Peyer's patch (tissue), 4 donors: ENCODE measurements at places on chromosomes 5 and 9. TPM values are rescaled to one million over a fixed set of nuclear protein-coding genes. Genes with fewer than 3 reads are reported as not detected.

GRCh38 chr5:111929867-111930266, 172.9 kb upstream of the NREP start:
- no peaks in the 10 kb centered on the region for H3K4me1 ChIP-seq
- no peak for DNase-seq
- H3K27me3 ChIP-seq: no peaks in the 10 kb centered on the region
- H3K27ac ChIP-seq: no peak overlapping the region
- H3K4me3 ChIP-seq: no peak overlapping the region

DNA sequence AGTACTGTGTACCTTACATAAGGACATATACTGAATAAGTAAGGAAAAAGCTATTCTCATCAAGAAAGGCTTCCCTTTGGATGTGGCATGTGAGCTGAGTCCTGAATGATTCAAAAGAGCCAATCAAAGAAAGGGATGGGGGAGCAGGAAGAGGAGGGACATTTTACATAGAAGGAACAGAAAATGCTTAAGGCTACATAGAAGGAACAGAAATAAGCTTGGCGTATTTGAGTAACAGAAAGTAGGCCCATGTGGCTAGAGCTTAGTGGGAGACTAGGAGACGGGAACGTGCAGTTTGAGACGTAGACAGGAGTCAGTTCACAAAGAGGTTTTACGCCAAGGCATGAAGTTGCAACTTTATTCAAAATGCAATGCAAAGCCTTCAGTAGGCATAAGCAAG, 126.3 kb downstream of the CEMIP2 start:
- no peak for DNase-seq
- H3K4me1 ChIP-seq: no peaks in the 10 kb centered on the region
- no peaks in the 10 kb centered on the region for H3K36me3 ChIP-seq
- no peak overlapping the region for H3K27ac ChIP-seq
- no peaks in the 10 kb centered on the region for H3K27me3 ChIP-seq

C1QTNF3 gene
- total RNA-seq: 33.0 TPM

NRARP gene
- total RNA-seq: 38.5 TPM

- no peak overlapping the region for H3K4me3 ChIP-seq
- no peak for DNase-seq
- H3K4me1 ChIP-seq: no peaks in the 10 kb centered on the region
- no peaks in the 10 kb centered on the region for H3K36me3 ChIP-seq
- H3K27me3 ChIP-seq: no peaks in the 10 kb centered on the region
Observed at GRCh38 chr5:90813392-90813791, 254.8 kb downstream of the ADGRV1 start.

NSA2 gene
- total RNA-seq: 26.1 TPM

GRCh38 chr5:92566113-92566786, 1014.8 kb downstream of the NR2F1-AS1 start:
- H3K36me3 ChIP-seq: no peaks in the 10 kb centered on the region
- no peak overlapping the region for H3K27ac ChIP-seq
- H3K4me3 ChIP-seq: no peak overlapping the region
- no peak for DNase-seq

DNA sequence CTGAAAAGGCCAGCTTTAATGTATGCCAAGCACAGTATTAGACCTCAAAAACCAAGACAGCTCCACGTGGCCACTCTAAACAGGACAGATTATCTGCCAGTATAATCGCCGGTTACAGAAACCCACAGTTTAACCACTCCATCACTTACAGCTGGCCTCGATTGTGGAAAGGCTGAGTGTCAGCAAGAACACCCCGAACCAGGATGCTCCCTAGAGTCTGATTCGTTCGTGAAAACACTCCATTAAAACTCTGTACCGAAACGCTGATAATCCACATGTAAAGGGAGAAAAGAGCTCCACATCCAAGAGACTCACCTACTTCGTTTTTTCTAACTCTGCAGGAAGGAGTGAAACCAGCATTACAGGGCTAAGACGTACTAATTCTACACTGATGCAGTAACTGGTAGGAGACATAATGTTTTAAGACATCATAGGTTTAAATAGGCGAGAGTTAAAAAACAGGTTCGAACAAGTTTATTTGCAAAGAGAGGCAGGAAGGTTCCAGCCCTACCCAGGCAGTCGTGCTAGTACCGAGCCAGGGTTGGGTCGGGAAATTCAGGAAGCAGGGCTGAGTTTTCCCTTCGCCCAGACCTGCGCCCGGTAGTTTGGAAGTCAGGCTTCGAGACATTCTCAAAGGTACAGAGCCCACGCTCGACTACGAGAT, 949 bp downstream of the SERINC5 start:
- H3K4me3 ChIP-seq: peak overlapping the region; percentile 96
- H3K27ac ChIP-seq: peak overlapping the region; percentile 96
- no peaks in the 10 kb centered on the region for H3K27me3 ChIP-seq
- H3K4me1 ChIP-seq: peaks cover 13% of the 10 kb centered on the region
- peak; percentile 25 for DNase-seq
- H3K36me3 ChIP-seq: no peaks in the 10 kb centered on the region

- peak overlapping the region; percentile 83 for H3K27ac ChIP-seq
- H3K4me3 ChIP-seq: peak overlapping the region; percentile 87
- no peaks in the 10 kb centered on the region for H3K27me3 ChIP-seq
- no peak for DNase-seq
Observed at GRCh38 chr5:177447066-177447610, 524 bp downstream of the PRR7 start.

GRCh38 chr5:61277781-61278180, 54.3 kb upstream of the ZSWIM6 start:
- H3K4me3 ChIP-seq: no peak overlapping the region
- H3K27ac ChIP-seq: no peak overlapping the region
- no peak for DNase-seq

DNA sequence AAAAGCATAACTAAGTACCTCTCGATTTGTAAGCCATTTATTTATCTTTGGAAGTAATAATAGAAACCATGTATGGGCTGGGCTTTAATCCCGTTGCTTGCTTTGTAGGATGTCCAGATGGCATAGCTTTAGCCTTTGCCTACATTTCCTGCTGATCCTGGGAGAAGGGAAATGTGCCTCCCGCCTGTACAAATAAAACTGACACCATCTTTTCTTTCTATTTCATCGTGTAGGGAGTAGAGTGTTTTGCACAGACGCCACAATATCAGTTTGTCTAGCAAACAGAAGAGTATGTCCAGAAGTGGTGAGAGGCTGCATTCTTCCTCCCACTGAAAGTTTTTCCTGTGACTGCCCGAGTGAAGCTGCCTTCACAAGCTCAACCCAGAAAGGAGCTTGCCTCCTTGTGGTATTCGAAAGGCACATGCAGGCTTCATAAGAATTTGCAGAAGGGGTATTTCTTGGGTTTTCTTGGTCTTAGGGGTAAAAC, 24.7 kb upstream of the TJP2 start:
- H3K27ac ChIP-seq: no peak overlapping the region
- DNase-seq: no peak
- H3K4me1 ChIP-seq: no peaks in the 10 kb centered on the region

PCDHA5 gene
- 0.27 TPM for total RNA-seq

GRCh38 chr5:169213479-169213878, 87.5 kb downstream of the SLIT3 start:
- no peaks in the 10 kb centered on the region for H3K4me1 ChIP-seq
- no peak overlapping the region for H3K4me3 ChIP-seq
- no peaks in the 10 kb centered on the region for H3K27me3 ChIP-seq

MLANA gene
- total RNA-seq: not detected
